ENCODE measurements at places on chromosomes 7 and 10. TPM values are rescaled to one million over a fixed set of nuclear protein-coding genes. Genes with fewer than 3 reads are reported as not detected.

- DNase-seq, result no peak
These were observed 37.5 kb downstream of the PFKFB3 start for GRCh38 chr10:6240254-6240653.

DNA sequence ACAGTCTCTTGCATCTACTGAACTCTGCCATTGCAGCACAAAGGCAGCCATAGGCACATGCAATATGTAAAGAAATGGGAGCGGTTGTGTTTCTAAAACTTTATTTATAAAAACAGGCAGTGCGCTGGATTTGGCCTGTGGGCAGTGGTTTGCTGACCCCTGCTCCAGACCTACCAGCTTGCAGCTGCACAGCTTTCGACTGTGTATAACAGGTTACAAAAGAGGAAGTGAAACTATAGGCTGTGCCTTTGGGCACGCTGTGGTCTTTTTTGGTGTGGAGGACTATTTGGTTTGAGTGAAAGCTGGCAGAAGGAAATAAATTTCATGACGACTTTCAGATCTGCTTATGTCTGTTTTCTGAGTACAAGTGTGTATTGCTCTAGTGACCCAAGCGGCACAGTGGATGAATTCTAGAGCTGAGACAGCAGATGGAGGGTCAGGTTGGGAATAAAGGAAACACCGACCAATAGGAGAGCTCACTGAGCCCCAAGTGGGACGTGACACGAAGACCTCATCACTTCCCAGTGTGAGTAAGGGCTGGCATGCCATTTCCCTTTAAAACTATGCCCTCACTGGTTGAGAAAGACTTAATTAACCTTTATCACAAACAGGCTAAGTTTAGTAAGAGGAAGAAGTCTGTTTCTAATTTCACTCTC, 152.7 kb downstream of the ANK3 start:
- DNase-seq, result peak; percentile 77

The CLCN1 gene
- not detected for total RNA-seq

The TMEM184A gene
- 4.3 TPM for total RNA-seq

All from lower lobe of right lung (tissue), 2 donors.